ENCODE measurements at places on chromosomes 5 and 9.

- no peak for DNase-seq
Observed at GRCh38 chr9:110997847-110998246, 40.4 kb downstream of the LPAR1 start.

DNA sequence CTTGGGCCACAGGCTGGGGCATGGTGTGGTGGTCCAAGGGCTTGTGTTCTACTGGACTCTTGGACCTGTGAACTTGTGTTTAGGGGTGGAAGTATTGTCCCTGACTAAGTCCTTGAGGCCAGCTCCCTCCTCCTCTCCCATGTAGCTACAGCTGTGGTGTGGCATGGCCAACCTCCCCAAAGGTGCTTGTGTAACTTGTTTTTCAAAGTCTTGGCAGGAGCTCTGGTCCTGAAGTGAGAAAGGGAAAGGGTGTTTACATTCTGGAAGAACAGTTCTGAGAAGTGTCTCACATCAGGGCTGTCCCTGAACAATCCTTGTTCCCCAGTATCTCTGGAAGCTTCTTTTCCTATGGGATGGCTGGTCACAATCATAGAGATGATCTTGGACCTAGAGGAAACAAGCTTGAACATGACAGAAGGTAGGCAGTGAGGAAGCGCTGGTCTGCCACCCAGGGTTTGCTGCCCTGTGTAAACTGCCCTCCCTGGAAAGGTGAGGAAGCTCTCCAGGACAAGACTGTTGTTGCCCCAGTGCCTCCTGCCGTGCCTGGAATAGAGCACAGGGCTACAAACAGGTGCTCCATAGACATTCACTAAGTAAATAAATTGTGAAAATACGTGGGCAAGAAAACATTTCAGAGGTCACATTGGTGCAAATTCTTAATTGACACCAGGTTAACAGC lies 64.6 kb upstream of the KLF9 start:
- DNase-seq = no peak

DNA sequence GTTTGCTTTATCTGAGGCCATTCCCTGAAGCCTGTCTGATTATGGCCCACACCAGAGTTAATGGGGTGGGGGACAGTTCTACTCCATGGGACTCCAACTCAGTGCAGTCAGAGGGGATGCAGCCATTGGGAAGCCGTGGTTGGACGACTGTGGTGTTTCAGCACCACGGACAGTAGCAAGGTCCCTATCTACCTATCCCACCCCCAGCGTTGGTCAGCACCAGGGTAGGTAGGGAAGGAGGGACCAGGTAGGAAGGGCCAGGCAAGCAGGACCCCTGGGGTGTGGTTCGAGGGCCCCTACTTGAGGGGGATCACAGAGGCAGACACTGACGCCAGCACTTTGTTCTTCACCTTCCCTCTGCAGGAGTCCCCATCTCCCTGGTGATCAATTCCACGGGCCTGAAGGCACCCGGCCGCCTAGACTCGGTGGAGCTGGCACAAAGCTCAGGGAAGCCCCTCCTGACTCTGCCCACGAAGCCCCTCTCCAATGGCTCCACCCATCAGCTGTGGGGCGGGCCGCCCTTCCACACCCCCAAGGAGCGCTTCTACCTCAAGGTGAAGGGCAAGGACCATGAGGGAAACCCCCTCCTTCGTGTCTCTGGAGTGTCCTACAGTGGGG lies 33.2 kb downstream of the HMCN2 start:
- no peak for DNase-seq

DNA sequence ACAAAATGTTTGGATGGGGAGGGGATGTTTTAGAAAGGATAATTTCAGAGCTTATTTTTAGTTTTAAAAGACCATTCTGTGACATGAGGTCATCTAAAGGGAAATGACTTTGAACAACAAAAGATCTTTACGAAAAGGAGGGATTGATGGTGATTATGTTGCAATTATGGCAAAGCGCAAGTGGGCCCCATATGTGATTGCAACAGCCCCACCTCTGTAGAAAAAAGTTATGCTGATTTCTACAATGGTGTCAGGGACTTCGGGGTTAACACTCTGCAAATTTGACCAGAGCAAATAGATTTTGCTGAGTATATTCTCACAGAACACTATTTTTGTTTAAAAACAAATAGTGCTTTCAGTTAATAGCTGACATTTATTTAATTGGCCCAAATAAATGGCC lies 312.8 kb downstream of the NSG2 start:
- no peak for DNase-seq

- no peak for DNase-seq
Observed at GRCh38 chr5:87029951-87030350, 237.7 kb upstream of the RASA1 start.

GRCh38 chr9:130846487-130847305 lies 11.6 kb downstream of the ABL1 start:
- no peak for DNase-seq

DNA sequence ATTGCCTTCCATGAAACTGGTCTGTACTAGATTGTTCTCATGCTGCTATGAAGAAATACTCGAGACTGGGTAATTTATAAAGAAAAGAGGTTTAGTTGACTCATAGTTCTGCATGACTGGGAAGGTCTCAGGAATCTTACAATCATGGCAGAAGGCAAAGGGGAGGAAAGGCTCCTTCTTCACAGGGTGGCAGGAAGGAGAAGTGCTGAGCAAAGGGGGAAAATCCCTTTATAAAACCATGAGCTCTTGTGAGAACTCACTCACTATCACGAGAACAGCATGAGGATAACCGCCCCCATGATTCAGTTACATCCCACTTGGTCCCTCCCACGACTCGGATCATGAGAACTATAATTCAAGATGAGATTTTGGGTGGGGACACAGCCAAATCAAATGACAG lies 163.2 kb downstream of the RFK start:
- no peak for DNase-seq

DNA sequence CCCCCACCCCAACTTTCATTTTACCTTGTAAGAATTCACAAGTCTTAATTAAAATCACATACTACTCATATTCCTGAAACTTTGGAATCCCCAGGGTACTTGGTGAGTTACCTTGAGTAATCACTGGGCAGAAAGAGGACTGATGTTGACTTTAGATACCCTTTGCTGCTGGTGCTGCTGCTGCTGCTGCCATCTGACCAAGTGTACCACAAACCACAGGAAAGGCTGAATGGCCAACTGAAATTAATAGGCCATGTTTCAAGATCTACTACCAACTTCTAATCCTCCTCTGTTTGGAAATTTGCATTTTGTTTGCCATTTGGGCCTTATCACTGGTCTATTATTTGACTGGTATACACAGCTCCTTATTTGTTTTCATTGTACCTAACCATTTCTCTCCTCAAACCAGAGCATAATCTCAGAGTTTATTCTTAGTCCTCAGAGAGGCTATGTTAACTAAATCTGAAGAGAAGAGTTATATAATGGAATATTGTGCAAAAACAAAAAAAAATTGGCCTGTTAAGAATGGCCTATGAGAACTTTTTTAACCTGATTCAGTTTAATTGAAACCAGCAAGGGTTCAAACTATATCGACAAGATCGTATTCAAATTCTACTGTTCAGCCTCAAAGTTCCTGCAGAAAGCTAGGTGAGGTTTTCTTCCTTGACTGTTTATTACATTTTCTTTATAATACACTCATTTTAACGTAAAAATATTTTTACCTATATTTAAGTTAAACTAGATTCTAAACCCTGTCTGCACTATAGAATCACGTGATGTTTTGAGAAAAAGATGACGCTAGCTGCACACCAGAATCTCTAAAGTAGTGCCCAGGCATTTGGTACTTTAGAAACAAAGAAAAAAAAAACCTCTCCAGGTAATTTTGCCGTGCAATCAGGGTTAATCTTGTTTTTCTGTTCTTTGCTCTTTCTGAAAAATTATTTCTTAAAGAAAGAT lies 13.1 kb downstream of the SELENOP start:
- DNase-seq = no peak

GRCh38 chr5:584846-585245 lies 27.3 kb upstream of the CEP72 start:
- DNase-seq = no peak

DNA sequence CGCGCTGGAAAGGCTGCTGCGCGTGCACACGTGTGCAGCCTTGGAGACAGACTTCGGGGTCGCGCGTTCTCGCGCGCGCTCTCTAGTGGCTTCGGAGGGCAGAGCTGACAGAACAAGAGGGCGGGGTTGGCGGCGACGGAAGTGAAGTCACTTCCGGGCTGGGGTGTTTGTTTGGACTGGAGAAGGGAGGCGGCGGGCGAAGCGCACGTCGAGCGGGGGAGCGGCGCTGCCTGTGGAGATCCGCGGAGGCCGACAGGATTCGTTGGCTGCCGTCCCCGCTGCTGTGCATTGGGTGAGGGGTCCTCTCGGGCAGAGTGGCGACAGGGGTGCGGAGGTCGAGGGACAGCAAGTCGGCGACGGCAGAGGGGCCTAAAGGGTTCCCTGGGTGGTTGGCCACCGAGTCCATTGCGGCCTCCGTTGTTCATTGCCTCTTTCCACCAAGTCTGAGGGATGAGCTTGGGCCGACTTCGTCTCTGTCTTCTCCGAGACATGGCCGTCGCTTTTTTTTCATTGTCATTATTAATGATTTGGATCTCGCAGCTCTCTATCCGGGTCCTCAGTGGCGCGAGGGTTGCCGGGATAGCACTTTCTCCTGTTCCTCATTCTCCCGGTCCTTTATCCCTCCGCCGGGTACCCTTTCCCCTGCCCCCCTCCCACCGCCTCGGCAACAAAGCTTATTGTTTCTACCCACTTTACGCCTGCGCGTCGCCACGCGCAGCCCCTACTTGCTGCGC lies at the start of gene PAIP2:
Gene PAIP2, plus strand, starts transcription at position 166 of the 734 bp plus-strand sequence. CDS start 21,931 bp downstream, outside the sequence.
- DNase-seq = peak; percentile 96

- DNase-seq = no peak
Observed at GRCh38 chr5:35598707-35599370, 18.8 kb upstream of the SPEF2 start.

Data from activated CD4-positive, alpha-beta T cell treated with anti-CD3 and anti-CD28 coated beads for 1 hour (primary cell).